ENCODE measurements at places on chromosomes 4 and X.

DNA sequence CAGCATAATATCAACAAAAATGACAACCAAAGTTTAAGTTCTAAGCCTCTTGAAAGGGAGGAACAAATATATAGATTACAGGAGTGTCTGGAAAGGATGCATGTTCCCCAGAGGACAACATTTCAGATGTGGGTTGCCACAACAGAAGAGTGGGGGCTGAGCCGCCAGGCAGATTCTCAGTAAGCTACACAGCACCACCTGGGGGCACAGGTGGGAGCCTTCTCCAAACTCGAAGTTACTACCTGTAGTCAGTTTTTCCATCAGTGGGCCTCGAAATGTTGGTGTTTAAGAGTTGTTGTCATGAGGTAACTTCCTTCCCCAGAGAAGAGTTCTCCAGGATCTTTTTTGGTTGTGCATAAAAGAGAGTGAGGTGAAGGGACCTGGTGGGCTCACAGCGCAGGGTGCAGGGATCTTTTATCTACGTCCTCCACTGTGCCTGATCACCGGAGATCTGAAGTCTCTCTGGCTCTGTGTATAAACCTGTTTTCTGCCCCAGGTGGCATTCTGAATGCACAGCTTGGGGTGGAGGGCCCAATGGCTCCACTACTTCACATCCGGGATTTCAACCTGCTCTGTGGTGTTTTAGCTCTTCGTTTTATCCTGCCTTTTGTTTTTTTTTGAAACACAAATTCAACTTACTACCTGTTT, 58.4 kb upstream of the STS start:
- no peak for DNase-seq

GRCh38 chrX:17377795-17378194, 2.8 kb downstream of the NHS start:
- no peak for DNase-seq

- DNase-seq = no peak
These were observed 105.7 kb downstream of the SLITRK2 start for GRCh38 chrX:145923376-145923775.

DNA sequence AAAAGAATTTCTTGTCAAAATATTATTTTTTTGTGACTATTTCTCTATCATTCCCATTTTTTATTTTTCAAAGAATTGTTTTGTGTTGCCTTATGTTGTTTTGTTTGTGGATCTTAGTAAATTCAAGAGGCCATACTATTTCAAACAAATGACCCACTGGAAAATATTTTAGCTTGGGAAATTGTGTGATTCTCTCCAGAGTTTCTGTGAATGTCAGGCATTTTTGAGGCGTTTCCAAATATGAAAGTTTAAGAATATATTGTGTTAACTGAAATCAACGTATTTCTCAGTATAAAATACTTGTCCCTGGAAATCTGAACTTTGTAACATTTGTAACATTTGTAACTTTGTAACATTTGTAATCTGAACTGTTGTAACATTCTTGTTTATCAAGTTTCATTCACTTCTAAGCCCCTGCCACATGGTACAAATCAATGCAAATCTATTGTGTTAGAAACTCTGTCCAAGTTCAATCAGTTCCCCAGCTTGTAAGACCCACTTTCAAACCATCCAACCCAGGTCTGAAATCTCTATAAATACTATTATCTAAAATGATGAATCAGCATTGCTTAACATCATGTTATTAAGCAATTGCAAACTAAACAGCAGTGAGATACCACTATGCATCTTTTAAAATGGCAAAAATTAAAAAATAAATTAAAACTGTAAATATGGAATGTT, 465.4 kb upstream of the GRID2 start:
- no peak for DNase-seq

GRCh38 chr4:6963139-6963611, 53.5 kb downstream of the TBC1D14 start:
- DNase-seq = no peak

- DNase-seq = no peak
These were observed 37.5 kb upstream of the BRS3 start for GRCh38 chrX:136450050-136450830.

GRCh38 chr4:139319571-139319970, 17.3 kb upstream of the NDUFC1 start:
- no peak for DNase-seq

Data from NCI-H1930 (cell line).